ENCODE measurements at places on chromosomes 3 and 15.

DNA sequence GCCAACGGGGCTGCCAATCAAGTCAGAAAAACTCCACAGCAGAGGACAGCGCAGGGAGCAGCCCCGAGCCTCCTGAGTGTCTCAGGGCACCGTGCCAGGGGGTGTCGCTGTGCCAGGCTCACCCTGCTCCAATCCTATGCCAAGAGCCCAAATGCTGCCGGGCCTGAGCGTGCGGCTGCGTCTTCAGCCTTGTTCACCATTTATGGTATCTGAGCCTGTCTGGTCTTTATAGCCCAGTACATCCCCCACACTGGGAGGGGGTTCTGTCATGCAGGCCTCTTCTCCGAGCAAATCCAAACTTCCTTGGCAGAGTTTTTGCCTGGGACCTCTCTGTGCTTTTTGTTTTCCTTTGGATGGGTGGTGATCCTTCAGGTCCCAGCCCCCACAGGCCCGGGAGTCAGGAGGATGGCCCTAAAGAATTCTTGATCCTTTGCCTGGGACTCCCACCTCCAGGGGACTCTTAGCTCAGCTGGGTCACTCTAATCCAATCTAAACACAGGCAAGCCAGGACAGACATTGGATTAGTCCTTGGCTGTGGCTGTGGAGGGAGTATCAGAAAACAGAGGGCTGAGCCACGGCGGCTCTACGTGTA lies 135.1 kb upstream of the HACD2 start:
- DNase-seq, result no peak

DNA sequence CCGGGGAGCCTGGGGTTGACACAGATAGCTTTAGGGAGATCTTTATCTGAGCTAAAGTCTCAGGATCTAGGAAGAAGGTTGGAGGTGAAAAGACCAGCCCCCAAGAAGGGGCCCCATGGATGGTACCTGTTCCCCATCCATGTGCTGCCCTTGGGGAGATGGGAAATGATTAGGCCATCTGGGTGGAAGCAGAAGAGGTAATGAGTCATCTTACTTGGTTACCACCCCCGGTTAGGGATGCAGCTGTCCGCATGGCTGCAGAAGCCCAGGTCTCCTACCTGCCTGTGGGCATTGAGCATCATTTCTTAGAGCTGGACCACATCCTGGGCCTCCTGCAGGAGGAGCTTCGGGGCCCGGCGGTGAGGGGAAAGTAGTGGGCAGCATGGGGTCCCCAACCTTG lies 3.1 kb upstream of the CPLX3 start:
- DNase-seq, result no peak

DNA sequence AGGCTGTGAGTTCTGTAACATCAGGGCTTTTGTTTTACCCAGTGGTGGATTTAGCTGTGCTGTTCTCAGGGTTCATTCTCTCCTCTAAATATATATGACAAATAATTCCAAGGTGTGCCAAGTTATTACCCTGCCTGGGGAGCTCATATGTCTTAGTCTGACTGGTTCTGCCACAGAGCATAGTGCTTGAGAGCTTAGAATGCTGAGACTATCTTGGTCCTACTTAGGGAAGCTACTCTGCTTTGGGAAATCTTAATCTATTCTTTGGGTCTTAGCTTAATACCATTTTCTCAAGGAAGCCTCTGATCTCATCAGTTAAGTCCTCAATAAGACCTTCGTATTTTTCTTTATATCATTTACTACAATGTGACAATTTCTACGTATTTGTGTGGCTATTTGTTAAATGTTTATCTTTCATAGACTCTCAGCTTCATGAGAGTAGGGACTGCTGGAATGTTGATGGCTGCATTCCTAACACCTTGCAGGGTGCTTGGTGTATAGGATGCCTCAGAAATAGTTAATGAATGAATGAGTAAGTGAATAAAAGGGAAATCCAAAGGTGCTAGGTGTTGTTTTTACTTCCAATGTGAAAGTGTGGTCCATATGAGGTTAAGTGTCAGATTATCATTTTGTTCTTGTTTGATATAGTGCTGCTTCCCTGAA lies 1.8 kb downstream of the OTOL1 start:
- DNase-seq, result no peak

GRCh38 chr15:78244893-78245292 lies 10.5 kb upstream of the ACSBG1 start:
- DNase-seq, result no peak

DNA sequence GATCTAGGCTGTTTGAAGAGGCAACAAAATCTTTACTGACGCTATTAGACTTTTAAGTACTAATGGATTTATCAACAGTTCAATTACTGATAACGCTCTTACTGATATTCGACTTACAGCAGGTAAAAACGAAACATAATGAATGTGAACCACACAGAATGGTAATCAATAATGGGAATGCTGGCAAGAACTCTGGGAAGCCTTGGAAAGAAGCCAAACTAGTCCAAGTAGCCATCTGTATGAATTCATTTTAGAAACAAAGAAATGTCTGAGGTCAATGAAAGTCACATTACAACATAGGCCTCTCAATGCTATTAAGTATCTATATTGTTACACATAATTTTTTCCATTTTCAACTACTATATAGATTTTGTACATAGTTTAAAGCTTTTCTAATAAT lies 130.0 kb downstream of the DMXL2 start:
- no peak for DNase-seq

DNA sequence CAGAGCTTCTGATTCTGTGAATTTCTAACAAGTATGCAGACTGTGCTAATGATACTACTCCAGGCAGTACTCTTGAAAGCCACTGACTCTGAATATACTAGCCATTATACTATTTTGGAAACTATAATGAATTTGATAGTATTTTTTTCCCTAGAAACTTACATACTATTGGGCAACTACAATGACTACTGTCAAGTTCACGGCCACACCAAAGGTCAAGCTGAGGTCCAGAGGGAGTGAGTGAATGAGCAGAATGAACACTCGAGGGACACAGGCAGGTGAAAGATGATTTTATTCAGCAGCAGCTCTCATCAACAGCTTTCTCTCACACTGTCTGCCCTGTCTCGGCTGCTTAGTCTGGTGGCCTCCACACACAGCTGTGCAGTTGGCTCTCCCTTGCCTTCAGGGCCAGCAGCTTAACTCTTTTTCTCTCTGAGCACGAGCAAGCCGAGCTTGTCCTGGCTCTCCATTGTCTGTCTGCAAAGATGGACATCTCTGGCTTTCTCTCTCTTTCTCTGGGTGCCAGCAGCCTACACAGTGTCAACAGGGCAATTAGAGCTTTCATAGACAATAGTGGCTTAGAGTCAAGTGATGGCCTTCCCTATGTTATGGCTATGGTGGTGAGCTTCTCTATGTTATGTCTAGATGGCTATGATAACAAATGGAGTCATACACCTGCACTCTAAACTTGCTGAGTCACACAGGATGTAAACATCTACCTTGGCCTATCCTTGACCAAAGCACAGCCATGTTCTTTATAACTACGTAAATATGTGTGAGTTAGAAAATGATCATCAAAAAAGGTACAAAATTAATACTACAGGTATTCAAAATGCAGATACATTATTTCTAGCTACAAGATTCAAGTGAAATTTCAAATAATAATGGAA lies 362.4 kb downstream of the CGGBP1 start:
- no peak for DNase-seq

DNA sequence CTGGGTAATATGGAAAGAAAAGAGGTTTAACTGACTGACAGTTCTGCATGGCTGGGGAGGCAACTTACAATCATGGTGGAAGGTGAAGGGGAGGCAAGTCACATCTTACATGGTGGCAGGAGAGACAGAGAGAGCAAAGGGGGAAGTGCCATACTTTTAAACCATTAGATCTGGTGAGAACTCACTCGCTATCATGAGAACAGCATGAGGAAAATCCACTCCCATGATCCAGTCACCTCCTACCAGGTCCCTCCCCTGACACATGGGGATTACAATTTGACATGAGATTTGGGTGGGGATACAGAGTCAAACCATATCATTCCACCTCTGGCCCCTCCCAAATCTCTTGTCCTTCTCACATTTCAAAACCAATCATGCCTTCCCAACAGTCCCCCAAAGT lies 16.0 kb upstream of the ACOX2 start:
- no peak for DNase-seq

DNA sequence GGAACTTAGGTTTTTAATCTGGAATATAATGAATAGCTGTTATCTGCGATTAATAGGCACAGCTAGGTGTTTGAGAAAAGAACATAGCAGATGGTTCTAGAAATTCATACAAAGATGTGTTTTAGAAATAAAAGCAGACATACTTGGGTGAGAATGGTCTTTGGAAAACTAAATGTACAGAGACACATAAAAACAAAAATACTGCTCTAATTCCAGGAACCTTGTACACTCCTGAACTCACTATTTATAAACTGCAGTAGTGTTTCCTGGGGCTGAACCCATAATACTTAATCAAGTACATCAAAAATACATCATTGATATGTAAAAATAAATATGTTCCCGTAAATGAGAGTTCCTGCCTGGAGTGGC lies 105.5 kb downstream of the OXNAD1 start:
- DNase-seq, result no peak

DNA sequence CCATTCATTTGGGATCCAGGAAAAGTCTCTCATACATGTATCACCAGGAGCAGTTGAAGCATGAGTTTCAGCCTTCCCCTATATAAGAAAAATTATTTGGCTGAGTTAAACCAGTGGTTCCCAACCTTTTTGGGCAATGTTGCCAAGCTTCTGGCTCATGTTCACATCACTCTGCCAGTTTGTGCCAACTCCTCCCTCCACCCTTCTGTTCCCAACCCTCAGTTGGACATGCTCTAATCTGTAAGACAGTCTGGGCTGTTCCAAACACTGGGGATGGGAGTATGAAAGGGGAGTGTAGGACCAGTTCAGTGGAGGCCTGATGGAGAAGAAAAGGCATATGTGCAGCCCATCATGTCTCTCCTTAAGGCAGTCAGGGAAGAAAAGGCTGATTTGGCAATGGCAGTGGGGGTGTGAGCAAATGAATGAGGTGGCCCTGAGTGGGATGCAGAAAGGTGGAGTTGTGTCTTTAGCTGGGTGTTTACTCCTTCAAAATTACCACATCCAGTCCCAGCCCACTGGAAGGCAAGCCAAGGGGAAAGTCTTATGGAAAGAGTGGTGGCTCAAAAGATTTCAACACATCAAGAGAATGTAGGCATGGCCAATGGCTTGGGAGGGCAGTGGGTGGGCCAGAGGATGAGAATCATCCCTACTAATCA lies 32.0 kb upstream of the PRICKLE2 start:
- DNase-seq, result no peak

GRCh38 chr3:69770976-69771634 lies 31.8 kb downstream of the MITF start:
- no peak for DNase-seq
